ENCODE measurements at places on chromosomes 6 and 20.
A peak's percentile ranks its signal among the peaks of the same experiment; 100 is the strongest.

- DNase-seq, result no peak
These were observed 28.5 kb downstream of the TASP1 start for GRCh38 chr20:13610184-13610583.

- peak; percentile 62 for DNase-seq
These were observed 36.3 kb upstream of the SIRT5 start for GRCh38 chr6:13538084-13538483.

GRCh38 chr6:147949981-147950622, 392.5 kb upstream of the SASH1 start:
- DNase-seq, result peak; percentile 28

GRCh38 chr6:12760911-12761310, 44.3 kb downstream of the PHACTR1 start:
- no peak for DNase-seq

DNA sequence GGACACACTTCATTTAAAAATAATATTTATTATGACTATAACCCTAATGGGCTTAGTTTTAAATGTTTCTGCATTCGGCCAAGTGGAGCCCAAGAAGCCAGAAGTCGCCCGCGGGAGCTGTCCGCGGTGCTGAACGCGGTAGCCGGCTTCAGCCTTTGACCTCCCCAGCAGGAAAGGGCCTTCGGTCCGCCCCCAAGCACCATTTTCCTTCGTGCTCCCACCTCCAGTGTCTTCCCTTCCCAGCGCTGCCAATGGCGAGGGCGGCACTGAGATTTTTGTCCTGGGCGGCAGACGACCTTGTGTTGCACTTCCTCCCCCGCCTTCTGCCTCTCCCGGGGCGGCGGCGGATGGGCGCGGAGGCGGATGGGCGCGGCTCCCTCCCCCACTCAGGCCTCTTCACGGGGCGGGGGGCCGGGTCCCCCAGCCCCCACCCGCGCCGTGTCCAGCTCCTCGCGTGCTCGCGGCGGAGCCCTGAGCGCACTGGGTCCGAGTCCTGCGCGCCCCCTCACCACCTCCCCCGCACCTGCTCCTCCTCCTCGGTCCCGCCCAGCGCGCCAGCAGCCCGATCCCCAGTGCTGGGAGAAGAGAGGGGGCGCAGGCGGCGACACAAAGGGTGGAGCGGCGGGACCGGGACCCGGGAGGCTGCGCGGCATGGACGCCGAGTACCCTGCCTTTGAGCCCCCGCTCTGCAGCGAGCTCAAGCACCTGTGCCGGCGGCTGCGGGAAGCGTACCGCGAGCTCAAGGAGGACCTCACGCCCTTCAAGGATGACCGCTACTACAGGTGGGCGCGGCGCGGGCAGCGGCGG, 23.6 kb upstream of the TMEM181 start:
- DNase-seq, result peak; percentile 89

DNA sequence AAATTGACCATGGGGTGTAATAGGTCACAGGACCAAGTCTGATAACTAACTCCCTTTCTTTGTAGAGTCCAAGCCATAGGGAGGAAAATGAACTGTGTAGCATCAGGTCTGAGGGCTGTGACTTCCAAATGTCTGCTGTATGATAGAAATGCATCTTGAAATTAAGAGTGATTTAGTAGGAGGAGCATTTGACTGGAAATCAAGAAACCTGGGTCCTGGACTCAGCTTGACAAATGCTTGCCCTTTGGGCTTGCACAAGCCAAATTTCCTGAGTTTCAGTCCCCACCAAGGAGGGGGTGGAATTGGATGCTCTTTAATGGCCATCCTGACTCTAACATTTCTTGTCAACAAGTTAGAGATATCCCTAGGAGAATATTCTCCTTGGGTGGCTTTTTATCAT, 187.0 kb downstream of the PDE7B start:
- DNase-seq, result no peak

GRCh38 chr6:79614326-79615305, 16.5 kb upstream of the SH3BGRL2 start:
- DNase-seq, result no peak

GRCh38 chr20:24149175-24149574, 160.6 kb upstream of the GGTLC1 start:
- DNase-seq, result no peak
